ENCODE measurements at places on chromosomes 13 and 19.

DNA sequence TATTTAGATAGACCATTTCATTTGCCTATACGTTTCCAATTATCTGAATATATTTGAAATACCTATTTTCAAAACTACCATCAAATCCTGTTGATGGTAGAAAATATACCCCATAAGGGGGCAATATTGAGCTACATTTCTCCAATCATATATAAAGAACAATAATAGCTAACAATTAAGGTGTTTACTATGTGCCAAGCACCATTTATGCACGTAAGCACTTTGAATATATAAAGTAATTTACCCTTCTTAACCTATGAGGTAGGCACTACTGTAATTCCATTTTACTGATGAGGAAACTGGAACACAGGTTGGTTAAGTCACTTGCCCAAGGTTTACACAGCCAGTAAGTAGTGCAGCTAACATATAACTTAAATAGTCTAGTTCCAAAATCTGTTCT, 79.2 kb downstream of the UBL3 start:
- peak; percentile 36 for DNase-seq

DNA sequence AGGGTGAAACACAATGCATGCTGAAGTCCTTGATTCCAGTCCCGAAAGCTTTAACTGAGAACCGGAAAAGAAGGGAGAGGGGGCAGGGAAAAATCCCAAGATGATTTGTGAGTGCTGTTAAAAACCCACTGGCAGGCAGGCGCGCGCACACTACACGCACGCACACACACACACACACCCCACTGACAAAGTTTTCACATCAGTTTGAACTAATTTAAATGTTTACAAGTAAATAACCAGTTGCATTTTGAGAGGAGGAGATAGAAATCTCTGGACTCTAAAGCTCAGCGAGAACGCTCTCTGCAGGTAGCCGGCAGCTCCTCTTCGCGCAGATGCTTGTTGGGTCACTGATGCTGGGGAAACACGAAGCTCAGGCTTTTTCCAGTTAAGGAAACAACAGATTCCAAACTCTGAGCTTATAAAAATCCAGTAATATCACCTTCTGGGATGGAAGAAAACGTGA, 818 bp upstream of the SLITRK1 start:
- DNase-seq, result no peak

- DNase-seq, result no peak
Measured at GRCh38 chr13:91375116-91375729, 23.2 kb upstream of the GPC5 start.

- no peak for DNase-seq
Measured at GRCh38 chr19:34226036-34226435, 28.3 kb upstream of the GARRE1 start.

- peak; percentile 40 for DNase-seq
Measured at GRCh38 chr19:56217039-56217949, 15.2 kb downstream of the ZSCAN5C start.

- no peak for DNase-seq
Measured at GRCh38 chr19:56174086-56174485, 1.7 kb upstream of the GALP start.

DNA sequence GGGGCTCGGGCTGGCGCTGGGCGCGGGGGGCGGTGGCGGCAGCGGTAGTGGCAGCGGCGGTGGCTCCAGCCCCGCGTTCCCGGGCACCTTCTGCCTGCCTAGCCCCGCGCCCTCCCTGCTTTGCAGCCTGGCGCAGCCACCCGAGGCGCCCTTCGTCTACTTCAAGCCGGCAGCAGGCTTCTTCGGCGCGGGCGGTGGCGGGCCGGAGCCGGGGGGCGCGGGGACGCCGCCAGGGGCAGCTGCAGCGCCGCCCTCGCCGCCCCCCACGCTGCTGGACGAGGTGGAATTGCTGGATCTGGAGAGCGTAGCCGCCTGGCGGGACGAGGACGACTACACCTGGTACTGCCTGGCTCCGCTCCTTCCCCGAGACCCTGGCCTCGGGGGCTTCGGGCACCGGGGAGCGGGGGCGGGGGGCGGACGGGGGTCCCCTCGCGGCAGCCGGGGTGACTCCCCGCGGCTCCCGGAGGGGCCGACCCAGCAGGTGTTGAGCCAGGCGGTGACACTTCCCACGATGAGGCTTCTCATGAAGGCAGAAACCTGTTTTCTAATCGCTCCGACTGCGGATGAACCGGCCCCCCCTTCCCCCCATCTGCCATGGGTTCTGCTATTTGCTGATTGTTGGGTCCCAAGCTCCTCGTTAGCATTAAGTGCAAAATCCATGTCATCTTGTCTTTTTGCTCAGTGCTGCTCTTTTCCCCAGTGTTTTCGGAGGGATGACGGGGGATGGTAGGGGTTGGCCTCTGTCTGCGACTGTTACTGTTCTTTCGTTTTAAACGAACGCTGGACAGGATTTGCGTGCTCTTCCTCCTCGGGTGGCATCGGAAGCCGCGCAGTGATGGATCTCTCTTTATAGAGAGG, 943 bp downstream of the SLAIN1 start:
- peak; percentile 51 for DNase-seq

GRCh38 chr19:51163257-51163656, 21.2 kb downstream of the SIGLEC7 start:
- DNase-seq, result no peak

DNA sequence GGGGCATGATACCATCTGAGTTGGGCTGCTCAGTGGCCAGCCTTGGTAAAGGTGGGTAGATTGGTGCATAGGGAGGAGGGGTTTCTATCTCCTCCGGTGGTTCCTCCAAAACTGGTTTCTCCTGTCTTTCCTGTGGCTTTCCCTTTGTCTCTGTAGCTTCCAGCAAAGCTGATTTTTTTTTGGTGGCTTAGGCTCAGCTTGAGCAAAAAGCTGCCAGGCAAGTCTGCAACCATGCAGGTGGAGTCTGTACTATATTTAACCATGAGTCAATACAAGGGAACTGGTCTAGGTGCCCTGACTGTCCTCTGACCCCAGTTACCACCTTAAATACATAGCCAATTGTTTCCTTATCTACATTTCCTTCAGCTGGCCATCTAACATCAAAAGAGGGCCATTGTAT, 64.0 kb upstream of the ZNF681 start:
- no peak for DNase-seq

DNA sequence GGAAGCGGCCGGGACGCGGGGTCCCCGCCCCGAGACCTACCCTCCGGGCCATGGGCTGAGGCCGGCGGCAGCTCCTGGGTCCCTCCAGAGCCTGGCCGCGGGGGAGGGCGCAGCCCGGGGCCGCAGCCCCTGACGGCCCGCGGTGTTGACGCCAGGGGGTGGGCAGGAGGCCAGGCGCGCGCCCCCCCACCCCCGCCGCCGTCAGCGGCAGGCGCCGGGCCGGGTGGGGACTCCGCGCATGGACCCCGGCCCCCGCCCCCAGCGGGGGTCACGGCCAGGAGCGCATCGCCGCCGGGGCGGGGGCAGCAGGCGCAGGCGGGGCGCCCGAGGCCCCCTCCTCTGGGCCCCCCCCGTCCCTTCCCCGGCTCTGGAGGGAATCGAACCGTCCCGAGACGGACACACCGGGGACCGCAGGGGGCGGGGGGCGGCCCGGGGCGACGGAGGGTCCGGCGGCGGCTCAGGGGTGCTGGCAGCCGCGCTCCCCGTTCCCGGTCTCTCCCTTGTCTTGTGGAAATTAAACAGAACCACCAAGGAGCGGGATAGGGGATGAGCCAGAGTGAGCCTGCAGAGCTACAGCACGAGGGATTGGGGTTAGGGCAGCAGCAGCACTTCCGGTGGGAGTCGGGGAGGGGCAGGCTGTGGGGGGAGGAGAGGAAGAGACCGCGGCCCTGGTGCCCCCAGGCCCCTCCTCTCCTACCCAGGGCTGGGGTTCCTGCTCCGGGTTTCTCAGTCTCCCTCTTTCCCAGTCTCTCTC, at the start of gene MEIS3:
Gene MEIS3 (minus strand): TSS at position 498 of the 754 bp plus-strand sequence. CDS start 446 bp downstream, at position 52.
- peak; percentile 23 for DNase-seq

DNA sequence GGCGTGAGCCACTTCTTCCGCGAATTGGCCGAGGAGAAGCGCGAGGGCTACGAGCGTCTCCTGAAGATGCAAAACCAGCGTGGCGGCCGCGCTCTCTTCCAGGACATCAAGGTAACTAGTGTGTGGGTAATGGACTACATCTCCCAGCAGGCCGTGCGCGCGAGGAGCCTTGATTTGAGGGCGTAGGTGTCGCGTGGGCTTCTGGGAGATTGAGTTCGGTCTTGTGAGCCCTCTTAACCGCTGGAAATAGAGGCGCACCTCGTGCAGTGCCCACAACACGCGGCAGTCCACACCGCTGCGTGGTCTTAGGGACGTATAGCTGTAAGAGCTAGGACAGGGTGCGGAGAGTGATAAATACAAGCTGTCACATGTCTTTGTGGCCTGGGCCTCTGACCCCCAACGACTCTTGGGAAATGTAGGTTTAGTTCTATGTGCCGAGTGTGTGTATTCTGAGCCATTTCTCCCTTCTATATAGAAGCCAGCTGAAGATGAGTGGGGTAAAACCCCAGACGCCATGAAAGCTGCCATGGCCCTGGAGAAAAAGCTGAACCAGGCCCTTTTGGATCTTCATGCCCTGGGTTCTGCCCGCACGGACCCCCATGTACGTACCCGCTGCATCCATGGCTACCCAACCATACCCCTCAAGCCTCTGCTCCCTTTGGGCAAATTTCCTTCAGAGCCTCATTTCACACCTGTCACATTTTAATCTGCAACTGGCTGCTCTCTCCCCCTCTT, 864 bp downstream of the FTL start:
- DNase-seq, result peak; percentile 93

DNA sequence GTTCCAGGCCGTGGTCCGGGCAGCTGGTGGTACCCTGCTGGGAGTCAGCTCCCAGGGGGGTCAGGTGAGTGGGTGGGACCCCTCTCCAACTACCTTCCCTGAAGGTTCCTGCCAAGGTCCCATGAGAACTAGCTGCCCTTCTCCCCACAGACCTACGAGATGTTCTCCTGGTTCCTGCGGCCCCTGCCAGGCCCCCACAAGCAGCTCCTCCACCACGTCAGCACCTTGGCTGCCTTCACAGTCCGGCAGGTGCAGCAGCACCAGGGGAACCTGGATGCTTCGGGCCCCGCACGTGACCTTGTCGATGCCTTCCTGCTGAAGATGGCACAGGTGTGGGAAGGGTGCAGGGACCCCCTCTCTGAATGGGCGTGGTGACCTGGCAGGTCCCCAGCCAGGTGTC, 5.5 kb downstream of the CYP2S1 start:
- no peak for DNase-seq

DNA sequence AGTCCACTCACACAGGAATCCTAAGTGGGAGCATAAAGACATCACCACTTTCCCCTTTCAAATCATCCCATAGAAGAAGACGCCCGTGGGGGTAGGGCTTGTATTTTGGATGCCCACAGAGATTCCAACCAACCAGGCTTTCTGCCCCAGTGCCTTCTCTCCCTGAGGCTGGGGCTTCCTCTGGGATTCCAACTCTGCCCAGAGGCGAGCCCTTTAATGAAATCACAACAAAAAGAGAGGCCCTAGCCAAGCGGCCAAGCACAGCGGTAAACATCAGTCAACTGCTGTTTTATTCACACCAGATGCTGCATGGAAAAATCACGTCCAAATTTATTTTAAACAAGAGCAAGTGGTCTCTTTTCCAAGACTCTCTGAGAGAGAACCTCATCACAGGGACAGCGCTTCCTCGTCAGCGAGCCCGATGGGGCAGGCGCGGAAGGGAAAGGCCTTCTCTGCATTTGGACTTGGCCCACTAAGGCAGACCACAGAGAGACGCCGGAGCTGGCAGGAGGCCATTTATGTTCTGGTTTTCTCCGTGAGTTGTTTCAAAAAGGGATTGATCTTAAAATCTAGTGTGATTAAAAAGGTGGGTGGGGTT, 31.5 kb downstream of the ADPRHL1 start:
- DNase-seq, result peak; percentile 95

- no peak for DNase-seq
Measured at GRCh38 chr19:54341295-54341694, 2.3 kb upstream of the LILRA4 start.

DNA sequence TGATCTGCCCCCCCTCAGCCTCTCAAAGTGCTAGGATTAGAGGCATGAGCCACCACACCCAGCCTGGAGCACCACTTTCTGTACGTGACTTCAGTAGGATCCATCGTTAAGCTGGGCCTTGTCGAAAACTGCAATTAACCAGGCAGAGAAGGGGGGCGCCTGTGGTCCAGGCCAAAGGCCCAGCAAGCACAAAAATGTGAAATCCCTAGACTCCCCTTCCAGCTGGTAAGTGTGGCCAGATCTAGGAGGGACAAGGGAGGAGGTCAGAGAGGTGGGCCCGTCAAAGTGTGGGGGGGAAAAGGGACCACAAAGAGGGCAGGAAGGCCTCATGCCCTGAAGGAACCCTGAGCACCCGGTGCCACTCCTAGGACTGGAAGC, 13.8 kb downstream of the DDX39A start:
- peak; percentile 28 for DNase-seq

GRCh38 chr19:35544110-35544802, 1.2 kb upstream of the TMEM147 start:
- no peak for DNase-seq

- DNase-seq, result no peak
Measured at GRCh38 chr19:45186509-45187334, 8.1 kb downstream of the BLOC1S3 start.

GRCh38 chr19:3201911-3202310, 16.2 kb downstream of the NCLN start:
- DNase-seq, result no peak

DNA sequence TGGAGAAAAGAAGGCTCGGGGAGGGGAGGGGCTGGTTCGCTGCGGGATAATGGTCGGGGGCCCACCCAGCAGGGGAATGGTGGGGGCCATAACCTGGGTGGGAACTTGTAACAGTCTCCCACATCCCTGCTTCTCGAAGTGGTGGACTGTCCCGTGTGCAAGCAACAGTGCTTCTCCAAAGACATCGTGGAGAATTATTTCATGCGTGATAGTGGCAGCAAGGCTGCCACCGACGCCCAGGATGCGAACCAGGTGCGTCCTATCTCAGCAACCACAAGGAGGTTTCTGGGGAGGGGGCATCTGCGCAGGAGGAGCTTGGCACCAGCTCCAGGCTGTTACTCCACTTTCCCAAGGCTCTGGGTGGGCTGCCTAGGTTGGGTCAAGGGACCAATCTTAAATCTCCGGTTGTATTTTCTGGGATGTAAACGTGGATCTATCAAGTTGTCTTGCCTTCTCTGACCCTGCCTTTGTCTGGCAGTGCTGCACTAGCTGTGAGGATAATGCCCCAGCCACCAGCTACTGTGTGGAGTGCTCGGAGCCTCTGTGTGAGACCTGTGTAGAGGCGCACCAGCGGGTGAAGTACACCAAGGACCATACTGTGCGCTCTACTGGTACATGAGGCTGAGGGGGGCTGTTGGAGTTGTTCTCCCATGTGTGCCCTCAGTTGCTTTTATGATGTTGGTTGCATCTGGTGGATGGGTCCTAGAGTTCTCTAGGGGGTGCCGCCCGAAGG, 1.6 kb downstream of the TRIM28 start:
- DNase-seq, result no peak

GRCh38 chr13:46894568-46894967, 2.3 kb downstream of the HTR2A start:
- DNase-seq, result no peak

GRCh38 chr13:46360604-46361003, 26.4 kb downstream of the RUBCNL start:
- DNase-seq, result no peak

DNA sequence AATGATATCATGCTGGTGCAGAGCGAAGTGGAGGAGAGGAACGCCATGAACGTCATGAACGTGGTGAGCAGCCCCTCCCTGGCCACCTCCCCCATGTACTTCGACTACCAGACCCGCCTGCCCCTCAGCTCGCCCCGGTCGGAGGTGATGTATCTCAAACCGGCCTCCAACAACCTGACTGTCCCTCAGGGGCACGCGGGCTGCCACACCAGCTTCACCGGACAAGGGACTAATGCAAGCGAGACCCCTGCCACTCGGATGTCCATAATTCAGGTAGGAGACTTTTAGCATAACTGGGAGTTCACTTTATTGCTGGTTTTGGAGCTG, 3.3 kb downstream of the PCDH17 start:
- DNase-seq, result no peak

GRCh38 chr19:18306888-18307260, 16.0 kb downstream of the LSM4 start:
- DNase-seq, result peak; percentile 53

Data from lung (tissue), 17 donors.